SK-N-DZ (cell line): ENCODE measurements at places on chromosomes 3 and 15.

DNA sequence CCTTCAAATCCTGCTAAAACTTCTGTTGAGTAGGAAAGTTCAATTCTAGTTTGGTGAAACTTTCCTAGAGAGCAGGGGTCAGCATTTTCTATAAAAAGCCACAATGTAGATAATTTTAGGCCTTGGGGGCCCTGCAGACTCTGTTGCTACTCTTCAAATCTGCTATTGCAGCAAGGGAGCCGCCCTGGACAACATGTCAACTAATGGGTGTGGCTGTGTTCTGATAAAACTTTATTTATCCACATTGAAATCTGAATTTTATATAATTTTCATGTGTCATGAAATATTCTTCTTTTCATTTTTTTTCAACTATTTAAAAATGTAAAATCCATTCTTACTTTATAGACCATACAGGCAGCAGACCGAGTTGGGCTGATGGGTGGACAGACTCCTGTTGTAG, 67.4 kb upstream of the SAMMSON start:
- no peak for DNase-seq

DNA sequence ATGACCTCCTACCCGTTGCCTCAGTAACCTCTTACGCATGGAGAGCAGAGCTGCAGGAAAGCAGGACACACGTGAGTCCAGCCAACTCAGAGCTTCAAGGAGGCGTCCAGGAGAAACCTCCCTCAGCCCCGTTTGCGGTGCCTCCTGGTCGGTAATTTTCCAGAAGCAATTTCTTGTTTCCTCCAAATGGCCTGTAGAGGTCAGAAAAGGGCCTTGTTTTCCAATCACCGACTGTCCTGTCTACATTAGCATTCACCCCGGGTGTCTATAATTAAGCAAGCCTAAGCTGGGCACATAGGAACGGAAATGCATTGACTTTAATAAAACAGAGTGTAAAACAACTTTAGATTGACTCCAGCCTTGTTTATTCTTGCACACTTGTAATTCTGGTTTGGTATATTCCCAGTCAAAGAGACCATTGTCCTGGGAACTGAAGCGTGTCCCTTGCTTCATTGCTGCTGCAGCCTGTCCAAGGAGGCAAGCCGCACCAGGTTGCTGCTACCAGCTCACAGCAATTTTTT, 836.2 kb downstream of the AGBL1 start:
- peak; percentile 74 for DNase-seq

GRCh38 chr3:170869645-170870593, at the start of gene RPL22L1:
Gene RPL22L1 (minus strand): TSS chr3:170870195. CDS start chr3:170870167, 28 bp downstream.
- DNase-seq: peak; percentile 97

DNA sequence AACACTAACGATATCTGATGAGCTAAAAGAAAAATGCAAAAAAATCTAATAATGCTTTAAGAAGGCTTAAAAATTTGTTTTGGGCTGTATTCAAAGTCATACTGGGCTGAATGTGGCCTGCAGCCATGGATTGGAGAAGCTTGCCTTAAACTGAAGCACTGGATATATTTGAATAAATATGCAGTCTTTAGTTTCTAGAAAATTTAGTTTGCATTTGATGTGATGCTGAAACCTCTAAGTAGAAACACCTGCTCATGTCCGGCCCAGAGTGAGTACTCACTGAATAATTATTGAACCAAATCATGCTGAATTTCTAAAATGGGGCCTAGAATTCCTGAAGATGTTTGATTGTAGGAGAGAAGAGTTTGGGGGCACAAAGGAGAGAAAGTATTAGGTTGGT, 43.9 kb downstream of the ABHD5 start:
- DNase-seq: no peak

DNA sequence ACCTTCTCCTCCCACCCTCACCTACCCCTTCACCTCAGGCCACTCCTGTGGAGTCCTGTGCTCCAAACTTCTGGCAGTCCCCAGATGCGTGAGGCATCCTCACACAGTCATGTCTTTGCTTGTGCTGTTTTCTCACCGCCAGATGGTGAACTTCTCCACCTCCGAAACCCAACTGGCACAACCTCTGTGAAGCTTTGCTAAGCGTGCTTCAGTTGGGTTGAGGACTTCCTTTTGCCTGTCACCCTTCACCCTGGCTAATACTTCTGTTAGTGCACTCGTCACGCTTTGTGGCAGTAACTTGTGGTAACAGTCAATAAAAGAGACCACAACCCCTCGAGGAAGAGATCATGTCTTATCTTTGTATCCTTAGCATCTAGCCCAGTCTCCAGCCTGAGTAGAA, 42.0 kb upstream of the SKOR1 start:
- DNase-seq: no peak

GRCh38 chr15:80591471-80591870, 103.6 kb upstream of the ABHD17C start:
- no peak for DNase-seq

- no peak for DNase-seq
Observed at GRCh38 chr3:128804017-128804810, 75.2 kb upstream of the ACAD9 start.

- DNase-seq: no peak
Observed at GRCh38 chr3:45055032-45055410, 28.9 kb downstream of the CLEC3B start.

- DNase-seq: no peak
Observed at GRCh38 chr3:32405155-32405554, 13.5 kb downstream of the CMTM7 start.

DNA sequence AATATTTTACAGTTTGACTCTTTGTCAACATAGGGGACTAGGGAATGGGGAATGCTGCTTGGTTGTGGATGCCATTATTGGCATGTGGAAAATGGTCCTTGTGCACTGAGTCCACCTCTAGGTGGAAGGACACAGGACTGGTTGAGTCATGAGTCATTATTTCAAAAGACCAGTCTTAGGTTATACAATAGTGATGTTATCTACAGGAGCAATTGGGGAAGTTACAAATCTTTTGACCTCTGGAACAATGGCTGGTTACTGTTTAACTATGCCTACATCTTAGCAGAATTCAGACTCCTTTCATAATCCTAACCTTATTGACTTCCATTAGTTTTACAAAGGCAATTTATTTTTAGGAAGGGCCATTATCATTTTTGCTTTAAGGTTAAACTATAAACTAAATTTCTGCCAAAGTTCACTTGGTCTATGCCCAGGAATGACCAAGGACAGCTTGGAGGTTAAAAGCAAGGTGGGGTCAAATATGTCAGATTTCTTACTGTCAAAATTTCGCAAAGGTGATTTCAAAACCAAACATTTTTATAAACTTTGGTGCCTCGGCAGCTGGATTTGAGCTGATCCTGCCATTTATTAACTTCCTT, 11.8 kb upstream of the CCR8 start:
- no peak for DNase-seq

DNA sequence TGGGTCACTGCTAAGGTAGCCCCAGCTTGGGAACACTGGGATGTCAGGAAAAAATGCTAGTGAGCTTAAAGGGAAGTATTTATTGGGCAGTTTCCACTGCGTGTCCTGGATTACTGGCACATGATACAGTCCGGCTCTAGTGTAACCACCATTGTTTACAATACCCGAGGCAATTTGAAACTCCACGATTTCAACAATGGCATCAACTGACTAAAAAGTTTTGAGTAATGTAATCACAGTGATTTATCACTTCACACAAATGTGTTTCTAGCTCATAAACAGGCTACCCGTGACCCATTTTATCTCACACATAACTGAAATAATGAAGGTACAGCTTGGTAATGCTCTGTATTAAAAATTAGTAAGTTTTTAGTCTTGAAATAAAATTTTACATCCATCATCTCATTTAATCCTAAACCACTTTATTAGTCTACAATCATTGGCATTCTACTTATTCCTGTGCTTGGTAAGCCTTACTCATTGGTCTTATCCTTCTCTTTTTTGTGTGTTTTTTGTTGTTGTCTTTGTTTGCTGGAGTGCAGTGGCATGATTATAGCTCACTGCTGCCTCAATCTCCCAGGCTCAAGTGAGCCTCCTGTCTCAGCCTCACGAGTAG, 7.6 kb downstream of the ZMAT3 start:
- no peak for DNase-seq

DNA sequence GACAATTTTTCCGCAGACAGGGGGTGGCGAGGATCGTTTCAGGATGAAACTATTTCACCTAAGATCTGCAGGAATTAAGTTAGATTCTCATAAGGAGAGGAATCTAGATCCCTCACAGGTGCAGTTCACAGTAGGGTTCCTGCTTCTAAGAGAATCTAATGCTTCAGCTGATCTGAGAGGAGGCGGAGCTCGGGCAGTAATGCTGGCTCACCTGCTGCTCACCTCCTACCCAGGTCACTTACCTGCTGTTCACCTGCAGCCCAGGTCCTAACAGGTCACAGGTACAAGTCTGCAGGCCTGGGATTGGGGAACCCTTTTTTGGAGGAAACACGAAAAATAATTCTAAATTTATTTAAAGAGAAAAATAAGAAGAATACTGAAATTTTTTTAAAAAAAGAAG, 406.8 kb downstream of the MCTP2 start:
- DNase-seq: no peak

- no peak for DNase-seq
Observed at GRCh38 chr3:32353351-32353750, 38.3 kb upstream of the CMTM7 start.

GRCh38 chr3:186258968-186259367, 103.1 kb downstream of the DGKG start:
- DNase-seq: no peak

GRCh38 chr3:11238060-11238459, 34.1 kb upstream of the ATG7 start:
- no peak for DNase-seq

DNA sequence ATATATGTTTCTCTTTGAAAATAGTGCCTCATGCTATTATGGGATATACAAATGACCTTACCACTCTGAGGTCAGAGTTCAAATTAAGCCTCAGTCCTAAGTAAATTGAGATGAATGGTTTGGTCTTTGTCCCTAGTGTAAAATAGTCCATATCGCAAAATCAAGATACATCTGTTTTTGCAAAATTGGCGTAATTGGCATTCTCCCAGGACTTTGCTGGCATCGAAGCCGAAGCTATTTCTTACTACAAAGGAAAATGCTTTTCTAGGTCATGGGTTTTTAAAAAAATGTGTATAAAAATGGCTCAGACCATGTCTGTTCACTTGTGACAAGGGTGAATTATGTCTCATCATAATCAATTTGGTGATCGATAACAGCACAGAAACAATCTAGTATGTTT, 25.9 kb downstream of the ROBO2 start:
- peak; percentile 52 for DNase-seq

- DNase-seq: no peak
Observed at GRCh38 chr3:49476563-49476962, 6.5 kb downstream of the DAG1 start.

GRCh38 chr3:188788621-188789081, 383.1 kb upstream of the TPRG1 start:
- no peak for DNase-seq

GRCh38 chr15:57751177-57751800, 44.8 kb downstream of the POLR2M start:
- DNase-seq: peak; percentile 42

DNA sequence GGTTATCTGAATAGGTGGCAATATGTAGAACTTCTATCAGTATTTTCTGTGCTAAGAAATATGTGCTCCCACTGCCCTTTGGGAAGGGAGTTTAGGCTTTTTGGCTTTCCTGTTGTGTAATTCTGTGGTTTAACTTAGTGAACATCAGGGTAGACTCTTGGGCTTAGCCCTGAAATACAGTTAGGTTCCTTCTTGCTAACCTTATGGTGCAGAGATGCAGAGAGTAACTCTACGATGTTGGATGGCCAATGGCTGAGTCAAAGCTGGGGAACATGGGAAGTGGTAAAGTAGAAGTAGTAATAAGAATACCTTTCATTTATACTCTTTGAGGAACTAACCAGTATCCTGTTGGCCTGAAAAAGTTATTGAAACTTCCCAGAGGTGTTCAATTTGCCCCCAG, 80.8 kb upstream of the IL12A start:
- no peak for DNase-seq

GRCh38 chr3:184630861-184631471, 69.4 kb downstream of the EPHB3 start:
- DNase-seq: no peak

GRCh38 chr15:75760704-75761435, 48.2 kb upstream of the CSPG4 start:
- no peak for DNase-seq

- DNase-seq: peak; percentile 94
Observed at GRCh38 chr3:173395412-173396181, 1.9 kb upstream of the NLGN1 start.

DNA sequence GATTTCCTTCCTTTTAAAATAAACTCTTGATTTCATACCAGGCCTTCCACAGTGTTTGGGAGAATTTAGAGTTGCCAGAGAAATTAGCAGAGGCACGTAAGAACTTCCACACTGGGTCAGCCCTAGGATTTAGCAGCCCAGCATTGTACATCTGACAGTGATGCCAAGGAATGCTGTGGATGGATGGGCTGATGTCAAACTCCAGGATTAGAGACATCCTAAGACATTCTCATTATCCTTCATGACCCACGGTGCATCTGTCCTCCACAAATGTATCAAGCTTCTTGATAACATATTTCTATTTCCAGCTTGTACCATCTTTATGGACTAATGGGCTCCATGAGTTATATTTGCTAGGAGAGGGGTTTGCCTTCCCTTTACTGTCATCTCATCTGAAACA, 8.0 kb upstream of the TPM1 start:
- DNase-seq: no peak

DNA sequence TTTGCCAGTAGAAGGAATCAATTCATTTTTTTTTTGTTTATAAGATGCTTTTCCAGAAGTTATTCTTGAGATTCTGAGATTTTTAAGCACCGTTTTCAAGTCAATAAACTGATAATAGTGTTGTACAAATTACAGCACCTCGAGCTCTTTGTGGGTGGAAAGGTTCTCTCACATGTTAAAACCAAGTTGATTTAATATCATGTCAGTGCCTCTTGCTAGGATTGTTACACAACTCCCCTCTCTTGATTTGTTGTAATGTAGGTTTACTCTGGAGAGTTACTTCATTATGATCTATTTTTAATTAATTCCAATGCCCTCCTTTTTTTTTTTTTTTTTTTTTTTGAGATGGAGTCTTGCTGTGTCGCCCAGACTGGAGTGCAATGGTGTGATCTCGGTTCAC, 25.8 kb upstream of the UBXN7 start:
- DNase-seq: no peak

DNA sequence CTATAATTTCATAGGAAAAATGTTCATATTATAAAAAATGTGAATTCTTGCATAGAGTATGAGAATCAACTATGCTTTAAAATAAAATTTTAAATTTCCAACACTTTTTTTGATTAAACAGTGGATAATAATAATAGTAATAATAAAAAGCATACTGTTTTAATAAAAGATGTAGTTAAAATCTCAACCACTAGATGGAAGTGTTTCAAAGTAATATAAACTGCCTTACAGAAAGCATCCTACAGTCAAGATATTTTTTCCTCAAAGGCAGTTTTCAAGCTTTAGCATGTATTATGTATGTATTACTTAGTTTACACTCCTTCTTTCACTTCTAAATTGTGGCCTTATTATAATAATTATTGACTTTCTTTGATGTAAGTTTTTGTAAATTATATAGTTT, 217.5 kb downstream of the CHL1 start:
- DNase-seq: peak; percentile 36
